ENCODE measurements at places on chromosomes 16 and 17.

- DNase-seq, result no peak
These were observed 8.3 kb upstream of the ST6GALNAC2 start for GRCh38 chr17:76593959-76594358.

DNA sequence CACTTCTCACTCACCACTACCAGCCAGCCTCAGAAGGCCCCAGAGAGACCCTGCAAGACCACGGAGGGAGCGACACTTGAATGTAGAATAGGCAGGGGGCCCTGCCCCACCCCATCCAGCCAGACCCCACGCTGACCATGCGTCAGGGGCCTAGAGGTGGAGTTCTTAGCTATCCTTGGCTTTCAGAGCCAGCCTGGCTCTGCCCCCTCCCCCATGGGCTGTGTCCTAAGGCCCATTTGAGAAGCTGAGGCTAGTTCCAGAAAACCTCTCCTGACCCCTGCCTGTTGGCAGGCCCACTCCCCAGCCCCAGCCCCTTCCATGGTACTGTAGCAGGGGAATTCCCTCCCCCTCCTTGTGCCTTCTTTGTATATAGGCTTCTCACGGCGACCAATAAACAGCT, 5.1 kb upstream of the PDK2 start:
- DNase-seq, result no peak

DNA sequence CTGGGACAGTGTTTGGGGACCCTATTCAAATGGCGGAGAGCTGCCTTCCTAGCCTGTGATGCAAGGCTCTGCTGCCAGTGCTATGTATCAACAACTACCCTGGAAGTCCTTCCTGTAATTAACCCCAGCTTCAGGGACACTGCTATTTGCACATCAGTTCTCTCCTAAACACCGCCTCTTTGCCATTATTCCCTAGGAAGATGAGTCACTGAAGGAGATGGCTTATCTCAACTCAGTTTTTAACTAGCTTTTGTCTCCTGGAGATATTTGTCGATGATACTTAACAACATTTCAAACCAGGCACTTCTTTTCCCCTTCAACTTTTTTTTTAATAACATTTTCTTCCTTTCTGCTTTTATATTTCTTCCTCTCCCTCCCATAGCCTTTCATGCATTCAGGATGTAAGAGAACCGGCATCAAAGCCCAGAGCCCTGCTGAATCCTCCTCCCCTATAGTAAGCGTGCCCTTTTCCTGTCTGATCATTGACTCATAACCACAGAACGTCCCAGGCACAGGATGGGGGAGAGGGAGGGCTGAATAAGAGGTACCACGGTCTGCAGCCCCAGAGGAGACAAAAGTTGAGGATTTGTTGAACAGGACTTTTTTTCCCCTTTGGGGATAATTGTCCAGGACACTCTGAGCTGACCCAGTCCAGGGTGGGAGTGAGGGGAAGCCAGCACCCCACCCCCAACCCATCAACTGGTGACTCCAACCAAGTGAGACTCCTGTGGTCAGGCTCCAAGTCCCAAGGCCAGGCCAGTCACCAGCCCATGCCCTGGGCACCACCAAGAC, 387.8 kb upstream of the SALL1 start:
- peak; percentile 61 for DNase-seq

GRCh38 chr16:61228371-61228770, 807.9 kb downstream of the CDH8 start:
- DNase-seq, result no peak

- no peak for DNase-seq
These were observed 281.5 kb downstream of the SNX29 start for GRCh38 chr16:12257926-12258561.

GRCh38 chr17:37361543-37361942, 14.2 kb upstream of the C17orf78 start:
- no peak for DNase-seq

DNA sequence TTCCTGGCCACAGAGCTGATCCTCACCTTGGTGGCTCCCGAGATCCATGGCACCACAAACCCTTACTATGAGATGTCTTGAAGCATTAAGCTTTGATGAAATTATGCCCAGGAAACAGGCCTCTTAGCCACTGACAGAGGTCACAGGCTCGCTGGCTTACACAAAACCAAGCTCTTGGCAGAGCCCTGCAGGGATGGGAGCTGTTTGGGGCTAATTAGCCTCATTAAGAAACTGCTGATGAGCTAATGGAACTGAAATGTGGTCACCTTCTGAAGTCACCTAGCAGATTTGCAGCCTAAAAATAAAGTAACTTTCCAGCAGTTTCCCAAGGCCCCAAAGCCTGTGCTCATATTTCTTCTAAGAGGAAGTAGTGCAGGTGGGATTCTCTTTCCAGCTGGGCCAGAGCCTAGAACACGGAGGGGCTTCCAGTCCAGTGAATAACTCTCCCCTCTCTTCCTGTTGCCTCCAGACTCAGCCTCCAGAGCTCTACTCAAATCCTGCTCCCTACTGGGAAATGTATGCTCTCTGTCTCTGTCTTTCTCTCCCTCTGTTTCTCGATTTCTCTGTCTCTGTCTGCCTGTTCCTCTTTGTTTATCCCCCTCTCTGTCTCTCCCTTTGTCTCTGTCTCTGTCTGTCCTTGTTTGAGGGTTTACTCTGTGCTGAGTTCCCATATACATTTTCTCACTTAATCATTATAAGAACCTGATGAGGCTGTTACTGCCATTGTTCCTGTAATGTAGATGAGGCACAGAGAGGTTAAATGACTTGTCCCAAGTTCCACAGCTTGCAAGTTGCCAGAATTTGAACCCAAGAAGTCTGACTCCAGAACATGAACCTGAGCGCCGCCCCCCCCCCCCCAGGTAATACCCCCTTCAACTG, 338.9 kb downstream of the CA10 start:
- DNase-seq, result no peak

GRCh38 chr17:72270273-72270924, 149.6 kb downstream of the SOX9 start:
- no peak for DNase-seq

GRCh38 chr16:12800817-12801216, 2.9 kb downstream of the CPPED1 start:
- DNase-seq, result no peak

- DNase-seq, result no peak
These were observed 71.1 kb downstream of the IRX3 start for GRCh38 chr16:54215471-54215870.

DNA sequence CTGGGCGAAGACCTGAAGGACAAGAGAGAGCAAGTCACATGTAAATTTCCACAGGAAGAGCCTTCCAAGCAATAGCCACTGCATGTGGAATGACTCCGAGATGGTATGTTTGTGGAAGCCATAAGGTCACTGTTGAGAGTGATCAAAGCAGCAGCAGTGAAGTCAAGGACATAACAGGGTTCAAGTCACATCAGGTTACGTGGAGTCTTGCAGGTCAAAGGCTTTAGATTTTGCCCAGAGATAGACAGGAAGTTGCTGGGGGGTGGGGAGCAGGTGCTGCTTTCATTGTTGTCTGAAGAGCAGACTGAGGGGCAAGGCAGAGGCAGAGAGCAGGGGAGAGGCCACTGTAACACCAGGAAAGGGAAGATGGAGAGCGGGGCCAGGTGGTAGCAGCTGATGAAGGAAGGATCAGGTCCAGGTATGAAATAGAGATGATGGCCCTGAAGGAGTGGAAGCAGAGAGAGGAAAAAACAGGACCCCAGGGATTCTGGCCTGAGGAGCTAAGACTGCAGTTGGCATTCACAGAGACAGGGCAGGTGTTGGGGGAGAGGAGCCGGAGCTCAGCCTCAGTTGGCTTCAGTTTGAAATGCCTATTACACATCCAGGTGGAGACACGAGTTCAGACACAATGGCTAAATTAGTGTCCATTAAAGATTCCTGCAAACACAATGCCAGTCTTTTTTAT, 129.3 kb upstream of the AXIN2 start:
- DNase-seq, result no peak

DNA sequence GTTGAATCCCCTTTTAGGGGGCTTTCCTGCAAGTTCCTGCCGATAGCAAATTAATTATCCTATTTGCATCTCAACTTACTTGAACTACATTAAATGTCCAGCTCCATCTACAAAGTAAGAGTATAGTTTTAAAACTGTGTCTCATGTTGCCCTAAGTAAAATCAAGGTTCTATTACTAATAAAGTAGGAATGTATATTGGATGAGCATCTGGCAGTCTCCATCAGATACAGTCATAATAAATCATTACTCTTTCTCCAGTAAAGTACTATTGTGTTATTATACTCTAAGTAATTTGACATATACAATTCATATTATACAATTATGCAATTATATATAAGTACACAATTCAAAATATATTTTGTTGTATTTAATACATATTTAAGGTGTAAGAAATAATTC, 249.3 kb downstream of the CEP112 start:
- DNase-seq, result no peak

- DNase-seq, result no peak
These were observed 105.6 kb downstream of the SEC14L1 start for GRCh38 chr17:77246110-77247047.

GRCh38 chr16:25109643-25110042, 1.9 kb upstream of the LCMT1 start:
- DNase-seq, result peak; percentile 69

- DNase-seq, result no peak
These were observed 25.5 kb upstream of the CDH1 start for GRCh38 chr16:68711421-68712139.

- no peak for DNase-seq
These were observed 8.8 kb downstream of the SPIRE2 start for GRCh38 chr16:89837014-89837546.

GRCh38 chr16:49698931-49699840, 156.7 kb downstream of the ZNF423 start:
- no peak for DNase-seq

Measured in H54 (cell line).